Fibroblast of villous mesenchyme (primary cell): ENCODE measurements at places on chromosomes 2 and 18.

DNA sequence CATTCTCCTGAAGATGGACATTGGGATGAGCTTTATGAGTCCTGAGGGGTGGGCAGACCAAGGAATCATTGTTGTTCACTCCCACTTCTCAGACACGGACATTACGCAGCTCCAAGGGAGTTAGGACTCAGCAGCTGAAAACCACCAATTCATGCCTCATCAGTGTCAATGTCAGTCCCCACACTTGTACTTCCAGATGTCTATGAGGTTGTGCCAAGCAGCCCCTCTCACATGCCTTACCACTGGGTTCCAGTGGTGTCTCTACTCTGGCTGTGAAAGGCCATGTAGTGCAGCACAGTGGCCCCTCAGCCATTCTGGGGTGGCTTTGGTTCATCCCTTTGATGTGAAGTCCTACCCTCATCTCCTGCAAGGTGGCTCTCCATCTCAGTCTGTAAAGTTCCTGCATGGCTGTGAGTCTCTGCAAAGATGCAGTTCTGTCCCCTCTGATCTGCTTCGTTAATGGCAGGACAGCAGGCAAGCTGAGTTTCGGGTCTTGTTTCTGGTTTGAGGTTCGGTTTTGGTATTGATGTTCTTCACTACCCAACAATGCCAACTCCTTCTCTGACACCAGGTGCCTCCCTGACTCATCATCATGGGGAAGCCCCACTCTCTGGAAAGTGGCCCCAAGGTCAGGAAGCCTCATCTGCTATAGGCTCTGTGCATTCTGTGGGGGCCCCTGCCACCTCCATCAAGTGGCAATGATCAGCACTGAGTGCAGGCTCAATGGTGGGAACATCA, 14.0 kb upstream of the COL6A3 start:
- no peak for DNase-seq

DNA sequence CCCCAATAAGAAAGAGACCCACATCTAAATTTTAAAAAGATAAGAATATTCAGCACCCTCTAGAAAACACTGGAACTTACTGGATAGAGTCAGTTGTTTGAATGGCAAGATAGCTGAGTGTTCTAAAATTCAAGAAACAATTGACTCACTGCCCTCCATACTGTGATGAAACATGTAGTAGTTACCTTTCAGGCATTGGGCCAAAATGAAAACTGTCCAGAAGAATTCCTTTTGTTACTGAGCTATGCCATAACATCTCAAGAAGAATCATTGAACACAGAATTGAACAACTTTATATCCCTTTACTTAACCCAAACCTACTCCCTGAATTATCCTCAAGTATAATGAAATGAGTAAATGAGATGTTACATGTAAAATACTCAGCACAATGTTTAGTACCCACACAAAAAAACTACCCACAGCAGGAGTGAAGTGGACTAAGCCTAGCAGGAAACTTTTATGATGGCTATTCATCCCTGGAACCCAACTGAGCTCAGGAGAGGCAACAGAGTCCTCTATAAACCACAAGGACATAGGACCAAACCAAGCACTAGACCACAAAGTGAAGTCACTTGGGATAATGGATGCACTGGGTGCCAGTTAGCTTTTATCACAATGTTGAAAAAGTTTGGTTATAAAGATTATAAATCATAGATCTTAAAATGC, 32.7 kb downstream of the RBM43 start:
- DNase-seq: no peak

DNA sequence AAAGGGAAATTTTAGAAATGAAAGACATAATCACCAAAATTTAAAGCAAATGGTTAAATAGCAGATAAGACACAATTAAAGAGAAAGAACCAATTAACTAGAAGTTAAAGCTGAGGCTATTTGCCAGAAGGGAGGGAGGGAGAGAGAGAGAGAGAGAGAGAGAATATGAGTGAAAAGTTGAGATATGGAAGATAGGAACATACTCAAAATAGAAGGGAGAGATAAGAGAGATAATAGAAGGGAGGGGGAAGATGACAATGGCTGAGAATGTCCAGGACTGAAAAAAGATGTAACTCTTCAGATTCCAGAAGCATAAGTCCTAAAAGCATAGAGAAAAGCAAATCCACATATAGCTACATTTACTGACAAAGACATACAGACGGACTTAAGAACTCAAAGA, 17.1 kb upstream of the AAK1 start:
- no peak for DNase-seq

GRCh38 chr2:229708335-229708734, 6.0 kb downstream of the DNER start:
- DNase-seq: no peak

DNA sequence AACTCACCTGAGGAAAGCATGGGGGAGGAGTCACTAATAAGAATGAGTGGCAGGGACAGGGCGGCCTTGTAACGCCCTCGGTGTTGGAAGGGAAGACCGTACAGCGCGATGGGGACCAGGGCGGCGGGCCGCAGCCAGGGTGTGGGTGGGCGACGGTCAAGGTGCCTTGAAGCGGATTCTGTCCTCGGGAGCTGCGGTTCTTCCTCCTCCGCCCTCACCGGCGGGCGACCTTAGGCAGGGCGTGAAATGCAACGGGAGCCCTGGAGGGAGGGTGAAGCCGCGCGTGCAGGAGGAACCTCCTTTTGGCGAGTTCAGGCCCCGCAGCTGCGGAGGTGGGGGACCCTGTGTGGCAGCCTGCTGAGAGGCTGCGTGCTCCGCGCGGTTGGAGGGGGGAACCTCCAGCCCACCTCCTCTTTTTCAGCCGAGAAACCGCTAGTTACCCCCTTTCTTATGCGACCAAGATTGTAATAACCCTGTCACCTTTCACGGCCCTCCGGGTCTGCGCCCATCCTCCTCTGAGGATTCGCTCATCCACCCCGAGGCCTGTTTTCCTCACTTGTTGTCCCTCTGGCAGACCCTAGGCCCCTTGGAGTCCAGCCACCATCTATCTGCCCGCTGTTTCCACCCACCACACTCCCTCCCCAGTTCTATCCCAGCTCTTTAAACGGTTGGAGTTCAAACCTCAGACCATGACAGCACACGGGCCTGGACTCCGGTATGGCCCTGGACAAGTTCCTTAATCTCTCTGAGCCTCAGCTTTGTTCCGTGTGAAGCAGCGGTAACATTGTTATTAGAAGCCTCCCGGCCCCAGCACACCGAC, 823 bp upstream of the RNU2-63P start:
- no peak for DNase-seq

GRCh38 chr2:203797276-203797675, 70.3 kb upstream of the CTLA4 start:
- DNase-seq: no peak

DNA sequence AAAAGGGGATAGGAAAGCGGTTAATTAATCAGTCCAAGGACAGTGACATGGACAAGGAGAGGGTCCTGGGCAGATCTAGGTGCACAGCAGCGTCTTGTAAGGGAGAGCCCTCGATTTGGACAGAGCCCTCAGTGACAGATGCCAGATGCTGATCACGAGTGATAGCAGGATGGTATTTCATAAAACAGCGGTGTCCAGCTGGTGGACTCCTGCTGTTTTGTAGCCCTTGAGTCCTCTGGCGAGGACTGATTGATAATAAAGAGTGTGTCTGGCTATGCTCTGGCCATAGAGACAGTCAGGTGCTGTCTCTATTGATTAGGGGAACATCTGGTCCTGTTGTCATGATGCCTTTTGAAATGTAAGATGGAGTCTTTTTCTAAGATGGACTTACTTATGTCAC, 180.7 kb downstream of the NCK2 start:
- no peak for DNase-seq

GRCh38 chr18:9862686-9863085, 23.1 kb upstream of the TXNDC2 start:
- no peak for DNase-seq

DNA sequence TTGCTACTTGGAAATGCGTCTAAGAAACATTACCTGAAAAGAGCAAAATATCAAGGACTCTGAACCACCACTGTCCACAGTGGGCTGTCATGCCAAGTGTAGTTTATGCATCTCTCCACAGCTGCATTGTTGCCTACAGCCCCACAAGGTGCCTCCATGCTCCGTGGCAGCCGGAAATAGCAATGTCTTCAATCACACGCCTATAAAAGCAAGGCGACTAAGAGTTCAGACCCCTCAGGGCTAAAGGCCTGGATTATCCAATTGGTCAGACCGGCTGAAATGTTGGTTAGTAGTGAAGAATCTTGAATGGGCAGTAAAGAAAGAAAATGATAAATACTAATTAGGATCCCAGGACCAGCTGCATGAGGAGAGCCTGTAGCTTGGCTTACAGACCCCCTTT, 114.0 kb upstream of the SLC35G4 start:
- DNase-seq: no peak

GRCh38 chr2:40039549-40039948, 260.5 kb upstream of the THUMPD2 start:
- peak; percentile 19 for DNase-seq

- DNase-seq: peak; percentile 62
These were observed 93.3 kb downstream of the CTAGE1 start for GRCh38 chr18:22324191-22325131.
